NCI-H2081 (cell line): ENCODE measurements at places on chromosomes 7 and 10.

DNA sequence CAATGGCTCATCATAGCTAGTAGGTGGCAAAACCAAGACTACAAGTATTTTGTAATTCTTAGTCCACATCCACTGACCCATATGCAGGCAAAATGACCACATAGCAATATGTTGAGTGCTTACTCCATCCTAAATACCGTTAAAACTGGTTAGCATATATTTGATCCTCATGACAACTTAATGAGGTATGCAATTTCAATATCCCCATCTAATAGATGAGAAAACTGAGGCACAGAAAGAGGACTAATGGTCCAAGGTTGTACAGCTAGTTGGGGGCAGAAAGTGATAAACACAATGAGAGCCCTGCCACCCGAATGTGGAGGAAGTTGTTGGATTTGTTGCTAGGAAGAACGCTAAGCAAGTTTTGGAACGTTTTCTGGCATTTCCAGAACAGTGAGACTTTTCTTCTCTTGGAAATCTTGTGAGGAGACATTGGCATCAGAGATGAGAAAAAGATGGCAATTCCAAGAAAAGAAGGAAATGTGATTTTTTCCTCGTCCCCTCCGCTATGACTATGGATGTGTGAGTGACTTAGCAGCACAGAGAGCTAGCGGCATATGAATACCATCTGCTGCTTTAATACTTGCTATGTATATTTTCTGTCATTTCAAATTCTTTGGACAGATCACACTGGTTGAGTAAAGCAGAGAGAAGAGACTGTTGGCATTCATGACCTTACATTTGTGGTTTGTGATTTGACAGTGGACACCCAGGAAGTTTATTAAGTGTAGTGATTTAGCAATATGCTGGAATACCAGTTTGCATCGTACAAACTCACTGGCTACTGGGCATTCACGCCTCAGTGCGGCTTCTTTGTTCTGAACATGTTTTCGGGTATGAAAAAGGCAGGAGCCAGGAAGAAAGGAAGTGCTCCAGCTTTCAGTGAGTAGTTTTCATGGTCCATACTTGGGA lies 51.5 kb downstream of the NRCAM start:
- DNase-seq: no peak

- no peak for DNase-seq
Measured at GRCh38 chr10:94355841-94356240, 6.9 kb downstream of the NOC3L start.

DNA sequence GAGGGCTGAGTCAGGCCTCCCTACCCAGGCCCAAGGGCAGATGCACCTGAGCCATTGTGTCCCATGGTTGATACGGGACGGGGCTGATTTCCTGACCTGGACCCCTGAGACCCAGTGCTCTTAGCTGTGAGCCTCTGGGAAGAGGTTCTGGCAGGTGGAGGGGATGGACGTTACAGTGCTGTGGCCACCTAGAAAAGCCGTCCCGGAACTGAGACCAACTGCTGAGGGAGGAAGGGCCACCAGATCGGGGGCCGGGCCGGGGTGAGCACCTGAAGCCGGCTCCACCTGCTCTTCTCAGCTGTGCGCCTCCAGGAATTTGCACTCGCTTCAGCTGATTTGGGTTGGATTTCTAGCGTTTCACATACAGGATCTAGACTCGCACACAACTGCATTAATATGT lies 35.4 kb downstream of the CHST12 start:
- no peak for DNase-seq

DNA sequence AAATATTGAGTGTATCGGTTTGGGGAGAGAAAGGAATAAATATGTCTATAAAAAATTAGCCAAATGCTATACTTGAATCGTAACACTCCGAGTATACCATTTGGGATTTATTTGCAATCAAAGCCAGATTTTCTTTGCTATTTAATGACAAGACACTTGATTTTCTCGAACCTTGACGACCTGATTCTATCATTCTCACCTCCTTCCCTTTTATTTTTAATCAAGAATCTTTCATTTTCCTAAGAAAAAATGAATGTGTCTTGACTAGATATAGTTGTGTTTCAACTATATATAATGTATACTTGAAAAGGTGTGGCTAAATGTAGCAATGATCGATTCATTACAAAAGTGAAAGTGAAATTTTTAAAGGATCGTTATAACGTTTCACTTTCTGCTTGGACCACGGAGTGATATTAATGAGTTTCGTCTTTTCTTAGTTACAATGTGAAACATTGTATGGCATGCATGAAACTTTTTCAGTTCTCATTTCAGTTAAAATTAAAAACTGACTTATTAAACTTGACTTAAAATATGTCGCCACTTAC lies 562 bp downstream of the NUB1 start:
- DNase-seq: no peak

GRCh38 chr10:113843972-113844485 lies 9.9 kb downstream of the DCLRE1A start:
- DNase-seq: no peak

GRCh38 chr7:55498142-55498541 lies 74.2 kb downstream of the VOPP1 start:
- DNase-seq: no peak

DNA sequence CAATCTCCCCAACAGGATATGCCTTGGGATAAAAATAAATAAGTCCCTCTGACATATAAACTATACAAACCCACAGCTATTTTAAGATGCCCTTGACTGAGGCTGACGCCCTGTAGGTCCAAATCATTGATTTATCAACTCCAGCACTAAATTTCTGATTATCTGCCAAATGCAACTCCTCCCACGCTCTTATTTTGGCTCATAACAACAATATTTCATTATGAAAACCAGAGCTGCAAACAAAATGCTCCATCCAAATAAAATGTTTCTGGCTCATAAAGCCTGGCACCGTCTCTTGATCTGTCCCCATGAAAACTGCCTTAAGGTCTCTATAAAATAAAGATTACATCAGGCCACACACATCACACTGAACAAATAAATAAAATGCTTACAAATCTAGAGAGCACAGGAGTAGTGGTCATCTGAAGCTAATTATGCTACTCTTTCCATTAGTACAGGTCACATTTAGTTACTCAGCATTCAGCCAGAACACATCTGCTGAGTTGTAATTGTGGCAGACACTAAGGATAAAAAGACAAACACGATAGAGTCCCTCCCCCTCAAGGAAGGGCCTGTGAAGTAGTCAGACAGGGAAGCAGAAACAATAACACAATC lies 28.8 kb downstream of the CACUL1 start:
- DNase-seq: no peak

DNA sequence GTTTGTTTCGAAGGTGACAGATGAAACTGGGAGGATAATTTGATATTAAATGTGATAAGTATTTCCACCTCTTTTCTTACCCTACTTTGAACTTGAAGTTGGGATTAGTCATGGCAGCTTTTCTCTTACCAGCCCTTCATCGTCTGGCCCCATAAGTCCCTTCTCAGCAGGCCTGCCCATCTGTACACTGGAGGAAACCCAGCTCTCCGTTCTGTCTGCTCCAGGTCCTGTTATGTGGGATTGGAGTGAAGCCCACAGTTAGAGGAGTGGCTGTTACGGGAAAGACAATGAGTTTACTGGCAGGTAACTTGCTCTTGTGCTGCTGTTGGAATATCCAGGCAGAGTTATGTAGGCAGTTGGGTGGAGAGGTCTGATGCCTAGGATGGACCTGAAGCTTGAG lies 127.3 kb downstream of the CAMK1D start:
- no peak for DNase-seq

GRCh38 chr7:133699386-133699785 lies 427.8 kb upstream of the LRGUK start:
- no peak for DNase-seq

GRCh38 chr7:128322040-128322643 lies 21.6 kb downstream of the RBM28 start:
- DNase-seq: peak; percentile 24

DNA sequence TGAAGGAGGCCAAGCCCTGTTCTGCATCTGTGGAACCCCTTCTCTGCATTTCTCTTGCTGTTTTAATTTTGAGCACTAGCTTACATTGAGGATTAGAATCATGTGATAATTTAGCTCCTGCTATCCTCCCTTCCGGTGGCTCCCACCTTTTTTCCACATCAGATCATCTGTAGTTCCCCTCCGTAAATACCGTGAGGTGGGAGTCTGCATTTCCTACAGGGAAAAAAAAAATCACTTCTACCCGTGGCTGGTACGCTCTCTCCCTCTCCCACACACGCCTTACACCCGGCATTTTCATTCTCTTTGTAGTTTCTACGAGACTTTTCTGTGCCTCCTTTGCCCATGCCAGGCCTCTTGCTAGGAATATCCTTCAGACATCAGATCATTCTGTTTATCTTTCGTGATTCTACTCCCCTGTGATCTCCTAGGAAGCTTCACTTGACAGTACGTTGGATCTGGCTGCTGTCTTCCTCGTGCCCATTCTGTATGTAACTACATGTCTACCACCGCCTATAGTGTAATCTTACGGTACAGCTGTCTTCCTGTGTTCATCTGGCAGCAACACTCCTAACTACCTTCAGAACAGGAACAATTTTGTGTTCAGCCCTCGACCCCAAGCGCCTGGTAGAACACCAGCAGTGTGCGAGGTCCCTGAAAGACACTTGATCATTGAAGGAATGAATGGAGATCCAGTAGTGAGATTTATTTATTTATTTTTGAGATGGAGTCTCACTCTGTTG lies 41.7 kb upstream of the OCM start:
- DNase-seq: no peak

- no peak for DNase-seq
Measured at GRCh38 chr10:91054325-91054724, 133.4 kb upstream of the ANKRD1 start.
